ENCODE measurements at places on chromosomes 4 and X. TPM values are rescaled to one million over a fixed set of nuclear protein-coding genes. Genes with fewer than 3 reads are reported as not detected.

The SPACA5 gene
- 18.9 TPM for total RNA-seq

The MAGEA6 gene
- 11.3 TPM for total RNA-seq

The UGT2B10 gene
- total RNA-seq = not detected

The MAGEA10 gene
- 6.3 TPM for total RNA-seq

The EGF gene
- 0.87 TPM for total RNA-seq

The XAGE1A gene
- total RNA-seq = 31.9 TPM

The CFAP99 gene
- total RNA-seq = 41.2 TPM

The PLAC1 gene
- total RNA-seq = 1.0 TPM

DNA sequence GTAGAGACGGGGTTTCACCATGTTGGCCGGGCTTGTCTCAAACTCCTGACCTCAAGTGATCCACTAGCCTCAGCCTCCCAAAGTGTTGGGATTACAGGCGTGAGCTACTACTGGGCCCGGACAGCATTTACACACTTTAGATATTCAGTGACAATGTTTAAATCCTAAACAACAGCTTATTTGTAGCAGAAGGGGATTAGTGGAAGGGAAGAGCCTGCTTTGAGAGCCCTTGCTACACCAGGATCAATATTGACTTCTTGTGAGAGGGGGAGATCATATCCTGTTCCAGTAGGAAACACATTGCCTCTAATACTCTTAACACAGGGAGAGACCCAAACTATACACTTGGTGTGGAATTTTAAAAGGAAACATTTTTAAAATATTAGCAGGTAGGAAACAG lies 7.1 kb downstream of the MGST2 start:
- no peak for DNase-seq

DNA sequence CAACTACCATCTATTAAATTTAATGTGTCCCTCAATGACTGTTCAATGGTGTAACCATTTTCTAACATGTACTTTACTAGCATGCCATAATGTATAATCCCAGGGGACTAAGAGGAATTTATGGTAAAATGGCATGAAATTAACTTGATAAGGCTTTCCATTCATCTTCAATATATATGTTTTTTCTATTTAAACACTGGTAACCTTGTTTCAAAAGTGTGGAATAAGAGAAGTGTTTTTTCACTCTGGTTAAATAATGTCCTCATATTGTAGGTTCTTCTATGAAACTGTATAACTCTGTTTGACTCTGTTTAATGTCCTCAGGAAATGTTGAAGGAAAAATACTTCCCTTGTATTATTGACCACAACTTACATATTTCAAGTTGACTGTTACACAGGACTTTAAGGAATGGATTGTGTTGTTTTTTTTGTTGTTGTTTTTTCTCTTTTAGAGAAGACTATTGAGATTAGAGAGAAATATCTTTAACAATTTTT lies 113.8 kb upstream of the ARSJ start:
- DNase-seq = no peak

DNA sequence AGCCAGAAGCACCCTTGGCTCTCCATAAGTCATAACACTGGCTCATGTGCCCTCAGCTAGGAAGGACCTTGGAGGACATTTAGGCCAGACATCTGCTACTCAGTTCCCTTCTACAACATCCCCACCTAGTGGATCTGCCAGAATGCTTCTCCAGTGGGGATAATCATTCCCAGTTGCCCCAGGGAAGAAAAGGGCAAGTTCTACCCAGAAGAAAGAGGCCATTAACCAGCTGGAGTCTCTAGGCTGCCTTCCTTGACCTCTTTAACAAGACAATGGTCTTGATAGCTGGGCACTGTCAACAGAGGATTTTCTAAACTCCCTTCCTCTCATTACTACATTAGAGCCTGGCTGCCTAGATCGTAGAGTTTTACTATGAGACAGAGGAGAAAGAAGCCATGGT lies 42.0 kb downstream of the LGI2 start:
- peak; percentile 23 for DNase-seq

DNA sequence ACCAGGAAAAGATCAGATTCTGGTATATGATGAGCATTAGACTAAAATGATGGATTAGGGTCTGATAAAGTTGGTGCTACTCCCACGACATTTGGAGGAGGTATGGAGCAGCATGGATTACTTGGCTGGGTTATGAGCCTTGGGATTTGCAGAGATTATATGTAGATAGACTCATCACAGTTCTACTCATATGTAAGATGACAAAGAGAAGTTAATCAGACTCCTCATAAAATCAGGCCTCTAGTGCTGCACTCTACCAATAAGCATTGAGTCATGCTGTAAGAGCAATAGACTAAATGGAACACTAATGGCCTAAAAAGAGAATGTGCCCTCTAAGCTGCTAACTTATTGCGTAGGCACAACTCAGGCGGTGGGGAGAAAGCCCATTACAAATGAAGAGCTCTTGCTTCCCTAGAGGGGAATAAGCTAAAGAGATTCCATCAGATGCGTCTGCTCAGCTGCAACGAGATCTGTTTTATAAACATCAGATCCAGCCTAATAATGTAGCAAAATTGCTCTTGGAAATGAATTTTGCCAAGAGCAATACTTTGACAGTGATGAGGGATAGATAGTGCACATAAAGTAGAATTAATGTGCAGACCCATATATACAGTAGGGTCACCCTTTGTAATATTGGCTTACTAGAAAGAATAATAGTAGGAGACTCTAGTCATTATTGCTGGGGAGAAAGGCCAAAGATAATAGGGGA lies 17.5 kb downstream of the LIAS start:
- no peak for DNase-seq

DNA sequence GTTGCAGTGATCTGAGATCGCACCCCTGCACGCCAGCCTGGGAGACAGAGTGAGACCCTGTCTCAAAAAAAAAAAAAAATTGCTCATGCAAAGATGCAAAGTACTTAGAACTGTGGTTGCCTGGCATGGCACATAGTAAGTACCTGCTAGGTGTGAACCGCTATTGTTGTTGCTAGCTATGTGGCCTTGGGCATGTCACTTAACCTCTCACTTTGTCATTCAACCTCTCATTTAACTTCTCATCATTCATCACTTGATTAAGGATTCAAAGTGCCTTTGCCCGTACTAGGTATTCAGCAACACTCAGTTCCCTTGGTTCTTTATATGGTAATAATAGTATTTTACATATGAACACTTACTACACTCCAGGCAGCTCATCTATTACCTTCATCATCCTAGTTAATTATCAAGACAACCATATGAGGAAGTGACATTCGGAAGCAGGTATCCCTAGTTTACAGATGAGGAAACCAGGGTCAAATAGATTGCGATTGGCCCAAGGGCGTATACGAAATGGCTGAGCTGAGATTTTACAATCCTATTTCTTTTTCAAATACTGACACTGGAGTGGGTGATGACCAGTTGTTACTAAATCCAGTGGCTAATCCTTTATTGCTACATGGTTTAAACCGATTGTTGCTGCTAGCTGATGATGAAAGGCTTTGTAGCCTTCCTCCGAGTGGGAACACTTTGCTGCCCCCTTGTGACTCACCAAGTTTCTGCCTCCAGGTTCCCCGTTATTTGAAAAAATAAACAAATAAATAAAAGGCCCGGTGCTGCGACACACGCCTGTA lies 28.8 kb upstream of the SOWAHD start:
- DNase-seq = peak; percentile 67

GRCh38 chr4:148054275-148054674 lies 322.4 kb downstream of the ARHGAP10 start:
- no peak for DNase-seq

DNA sequence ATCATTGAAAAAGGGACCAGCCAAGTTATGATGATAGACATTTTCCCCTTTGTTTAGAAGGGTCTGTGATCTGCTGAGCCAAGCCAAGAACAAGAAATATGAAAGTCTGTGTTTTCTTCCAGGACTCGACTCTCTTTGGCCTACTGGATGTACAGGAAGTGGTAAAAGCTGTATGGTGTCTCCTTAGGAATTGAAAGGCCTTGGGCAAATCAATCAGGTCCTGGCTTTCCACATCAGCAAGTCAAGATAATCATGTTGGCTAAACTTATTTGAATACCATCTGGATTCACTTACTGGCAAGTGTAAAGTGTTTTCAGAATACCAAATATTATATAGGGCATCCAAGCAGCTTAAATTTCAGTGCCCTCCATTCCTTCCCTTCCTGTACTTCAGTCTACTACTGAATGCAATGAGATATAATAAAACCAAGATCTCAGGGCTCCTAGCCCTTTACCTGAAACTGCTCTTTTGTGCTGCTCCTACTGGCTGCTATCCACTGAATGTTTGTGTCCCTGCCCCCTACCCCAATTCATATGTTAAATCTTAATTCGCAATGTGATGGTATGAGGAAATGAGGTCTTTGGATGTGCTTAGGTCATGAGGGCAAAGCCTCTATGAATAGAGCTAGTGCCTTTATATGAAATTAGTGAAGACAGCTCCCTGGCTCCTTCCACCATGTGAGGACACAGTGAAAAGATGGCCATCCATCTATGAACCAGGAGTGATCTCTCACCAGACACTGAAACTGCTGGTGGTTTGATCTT lies 578.0 kb downstream of the SPRY1 start:
- no peak for DNase-seq

- peak; percentile 66 for DNase-seq
Measured at GRCh38 chrX:65581661-65582339, 47.2 kb upstream of the LAS1L start.

DNA sequence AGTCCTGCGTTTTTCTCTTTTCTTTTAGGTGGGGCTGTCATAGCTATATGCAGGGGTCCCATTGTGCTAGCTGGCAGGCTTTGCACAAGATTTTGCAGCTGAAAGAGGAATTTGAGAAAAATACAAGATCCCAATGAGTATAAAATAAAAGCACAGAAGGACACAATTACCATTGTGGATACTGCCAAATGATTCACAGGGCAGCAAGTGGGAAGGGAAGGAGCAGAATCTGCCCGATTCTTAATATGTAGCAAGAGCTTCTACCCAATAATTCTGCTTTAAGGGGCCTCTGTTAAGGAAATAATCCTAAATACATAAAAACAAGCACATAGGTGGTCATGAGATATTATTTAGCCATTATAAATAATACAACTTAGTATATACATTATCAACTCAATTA lies 25.9 kb upstream of the ING2 start:
- no peak for DNase-seq

GRCh38 chr4:168715896-168716295 lies 219.0 kb downstream of the PALLD start:
- no peak for DNase-seq

DNA sequence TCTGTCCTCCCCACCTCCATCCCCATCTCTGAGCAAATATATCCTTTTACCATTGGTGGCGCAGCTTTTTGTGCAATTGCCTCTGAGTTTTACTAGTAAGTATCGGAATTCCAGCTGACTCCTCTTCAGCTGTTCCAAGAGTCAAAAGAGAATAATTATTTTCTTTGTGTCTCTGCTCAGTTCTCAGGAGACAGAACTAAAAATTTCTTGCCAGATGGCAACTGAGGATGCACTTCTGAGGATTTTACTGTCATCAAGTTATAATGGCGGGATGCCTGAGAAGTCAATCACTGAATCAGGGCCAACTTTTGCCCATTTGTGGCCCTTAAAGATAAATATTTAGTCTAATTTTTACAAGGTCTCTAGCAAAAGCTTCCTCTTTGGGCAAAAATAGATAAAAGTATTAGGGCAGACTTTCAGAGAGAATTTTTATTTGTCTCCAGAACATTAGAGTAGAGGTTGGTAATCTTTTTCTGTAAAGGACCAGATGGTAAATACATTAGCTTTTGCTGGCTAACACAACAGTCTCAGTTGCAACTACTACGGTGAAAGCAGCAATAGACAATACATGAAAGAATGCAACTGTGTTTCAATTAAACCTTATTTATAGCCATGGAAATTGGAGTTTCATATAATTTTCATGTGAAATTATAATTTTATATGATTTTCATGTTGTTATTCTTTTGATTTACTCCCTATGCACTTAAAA lies 15.6 kb upstream of the ADGRA3 start:
- no peak for DNase-seq

GRCh38 chrX:95791876-95792275 lies 892.8 kb upstream of the DIAPH2 start:
- no peak for DNase-seq

GRCh38 chr4:108166038-108166437 lies 2.7 kb downstream of the LEF1 start:
- no peak for DNase-seq

GRCh38 chrX:71439420-71439819 lies 73.3 kb downstream of the TAF1 start:
- no peak for DNase-seq

- DNase-seq = no peak
Measured at GRCh38 chrX:48580662-48581061, 6.4 kb downstream of the RBM3 start.

GRCh38 chr4:155629956-155630355 lies 36.7 kb upstream of the GUCY1A1 start:
- DNase-seq = no peak

DNA sequence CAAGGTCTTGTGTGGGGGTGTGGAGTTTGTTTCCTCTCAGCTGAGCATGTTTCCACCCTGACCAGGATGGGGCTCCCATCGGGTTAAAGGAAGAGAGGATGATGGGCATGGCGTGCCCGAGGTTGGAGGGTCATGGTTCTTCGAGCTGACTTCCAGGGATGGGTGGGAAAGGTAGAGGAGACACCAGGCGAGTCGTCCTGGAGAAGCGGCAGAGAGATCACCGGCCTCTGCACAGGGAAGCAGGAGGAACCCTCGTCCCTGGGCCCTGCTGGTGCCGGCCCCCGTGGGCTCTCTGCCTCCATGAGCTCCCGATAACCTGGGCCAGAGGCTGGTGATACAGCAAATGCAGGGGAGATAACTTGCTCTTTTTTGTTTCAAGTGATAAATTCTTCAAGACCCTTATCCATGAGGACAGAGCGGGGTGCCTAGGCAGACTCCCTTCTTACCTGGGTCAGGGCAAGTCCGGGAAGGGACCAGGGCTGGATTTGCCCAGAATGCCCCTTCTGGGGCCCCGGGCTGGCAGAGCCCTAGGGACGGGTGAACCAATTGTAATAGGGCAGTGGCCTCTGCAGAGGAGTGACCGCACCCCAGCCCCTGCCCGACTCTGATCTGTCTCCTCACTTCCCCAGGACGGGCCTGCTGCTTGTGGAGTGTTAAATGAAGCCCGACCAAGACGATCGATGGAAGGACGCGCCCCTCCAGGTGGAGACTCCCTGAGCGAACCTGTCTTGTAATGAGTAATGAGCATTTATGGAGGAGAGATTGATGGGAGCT lies 63.0 kb downstream of the CPZ start:
- DNase-seq = no peak

- DNase-seq = no peak
Measured at GRCh38 chr4:93431371-93431770, 397.2 kb upstream of the ATOH1 start.
